Tibial nerve (tissue), 4 donors: ENCODE measurements at places on chromosomes 4 and X. TPM values are rescaled to one million over a fixed set of nuclear protein-coding genes. Genes with fewer than 3 reads are reported as not detected.

OCRL gene
- 22.5 TPM for total RNA-seq

- DNase-seq = no peak
Observed at GRCh38 chr4:113548303-113548702, 213.2 kb downstream of the CAMK2D start.

CD99L2 gene
- total RNA-seq = 122 TPM

GRCh38 chrX:72100824-72101351 lies 30.8 kb downstream of the RTL5 start:
- no peak for DNase-seq

DRD5 gene
- total RNA-seq = not detected

WDFY3 gene
- total RNA-seq = 105 TPM

DNA sequence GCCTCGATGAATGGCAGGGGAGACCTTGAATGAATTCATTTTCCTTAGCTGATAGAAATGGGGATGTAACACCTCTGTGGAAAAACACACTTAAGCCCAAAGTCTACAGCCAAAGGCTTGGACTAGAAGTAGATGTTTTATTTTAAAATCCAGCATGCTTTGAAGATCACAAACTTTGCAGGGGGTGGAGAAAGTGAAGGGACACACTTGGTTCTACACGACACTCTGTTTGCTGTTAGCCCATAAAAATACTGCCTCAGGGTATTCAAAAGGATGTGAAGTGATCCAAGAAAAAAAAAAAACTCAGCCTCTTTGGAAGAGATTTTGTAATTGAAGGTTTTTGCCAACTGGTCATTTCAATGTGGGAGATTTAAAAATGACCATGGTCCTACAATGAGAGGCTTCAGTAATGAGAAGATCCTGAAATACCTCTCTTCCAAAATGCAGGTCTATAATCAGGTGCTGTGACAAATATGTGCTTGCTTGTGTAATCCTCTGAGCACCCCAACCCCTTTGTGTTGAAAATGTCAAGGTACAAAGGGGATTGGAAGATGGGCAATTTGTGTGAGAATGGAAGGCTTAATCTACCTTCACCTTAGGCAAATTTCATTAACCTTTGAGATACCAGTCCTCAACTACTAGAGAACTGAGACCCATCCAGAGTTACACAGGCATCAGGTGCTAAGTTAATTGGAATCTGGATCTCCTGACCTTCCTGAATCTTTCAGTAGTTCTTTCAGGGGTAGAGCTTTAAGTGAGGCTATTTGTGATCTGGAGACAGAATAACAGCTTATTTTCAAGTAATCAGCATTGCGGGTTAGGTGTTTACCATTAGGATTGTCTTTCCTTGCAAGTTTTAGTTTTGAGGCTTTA lies 82.5 kb downstream of the HS6ST2 start:
- DNase-seq = no peak

DNA sequence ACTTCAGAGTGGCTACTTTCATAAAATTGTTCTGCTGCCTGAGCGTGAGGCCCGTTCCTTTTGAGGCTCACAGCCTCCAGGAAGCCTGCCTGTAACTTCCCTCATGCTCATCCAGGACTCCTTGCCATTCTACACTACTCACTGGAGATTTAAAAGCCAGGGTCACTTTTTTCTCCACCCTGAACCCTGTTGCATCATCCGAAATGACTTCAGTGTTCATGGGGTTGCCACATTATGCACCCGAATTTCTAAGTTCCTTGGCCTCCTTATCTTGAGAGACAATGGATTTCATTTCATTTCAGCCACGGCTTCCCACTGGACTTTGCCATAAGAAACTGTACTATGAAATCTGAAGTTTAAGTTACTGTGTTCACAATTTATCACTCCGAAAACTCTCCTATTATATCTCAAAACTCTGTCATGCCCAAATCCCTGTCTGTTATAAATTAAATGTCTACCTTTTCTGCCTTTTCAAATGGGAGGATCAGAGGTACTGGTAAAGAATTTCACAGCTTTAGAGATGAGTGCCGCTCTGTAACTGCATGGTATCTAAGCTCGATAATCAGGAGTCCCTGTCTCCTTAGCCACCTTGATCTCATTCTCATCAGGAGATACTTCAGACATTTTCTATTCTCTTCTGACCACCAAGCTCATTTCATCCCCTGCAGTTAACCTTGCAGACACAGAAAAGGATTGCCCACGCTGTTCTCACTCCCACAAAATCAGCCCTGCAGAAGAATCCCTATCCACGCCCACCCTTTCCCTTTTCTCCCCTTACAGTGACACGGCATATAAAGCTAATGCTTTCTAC lies 59.9 kb downstream of the TRIML1 start:
- no peak for DNase-seq

NAP1L3 gene
- 7.2 TPM for total RNA-seq

SPANXA2 gene
- total RNA-seq = not detected
